ENCODE measurements at places on chromosomes 5 and 9.
A peak's percentile ranks its signal among the peaks of the same experiment; 100 is the strongest.

DNA sequence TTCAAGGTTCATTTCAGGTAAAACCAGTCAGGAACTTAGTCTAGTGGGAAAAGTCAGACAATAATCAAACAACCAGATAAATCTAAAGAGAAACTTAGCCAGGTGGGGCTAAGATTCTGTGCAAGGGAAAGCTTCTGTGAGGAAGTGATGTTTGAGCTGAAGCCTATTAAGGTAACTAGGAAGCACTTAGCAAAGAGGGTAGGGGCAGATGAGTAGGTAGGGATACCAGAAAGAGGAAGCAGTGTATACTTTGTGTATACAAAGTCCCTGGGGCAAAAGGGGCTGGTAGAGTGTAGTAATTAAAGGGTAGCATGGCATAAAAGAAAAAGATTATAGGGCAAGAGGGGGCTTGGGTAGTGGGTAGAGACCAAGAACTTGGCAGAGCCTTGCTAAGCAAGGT, 3.6 kb upstream of the SPATA24 start:
- DNase-seq = no peak

DNA sequence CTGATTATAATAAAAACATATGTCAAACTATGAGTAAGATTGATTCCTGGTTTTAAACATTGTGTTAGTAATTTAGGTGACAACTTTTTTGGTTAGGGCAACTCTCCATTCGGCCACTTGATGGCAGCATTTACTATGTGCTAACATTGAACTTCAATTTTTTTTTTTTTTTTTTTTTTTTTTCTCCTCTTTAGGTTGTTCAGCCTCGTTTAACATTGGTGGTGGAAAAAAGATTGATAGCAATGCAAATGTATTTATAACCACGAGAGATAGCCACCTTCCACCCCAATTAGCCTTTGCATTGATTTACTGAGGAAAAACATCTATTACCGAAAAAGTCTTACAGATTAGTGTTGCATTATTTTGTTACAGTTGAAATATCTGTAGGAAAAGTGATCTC, 159.1 kb downstream of the CSNK1G3 start:
- DNase-seq = peak; percentile 41

DNA sequence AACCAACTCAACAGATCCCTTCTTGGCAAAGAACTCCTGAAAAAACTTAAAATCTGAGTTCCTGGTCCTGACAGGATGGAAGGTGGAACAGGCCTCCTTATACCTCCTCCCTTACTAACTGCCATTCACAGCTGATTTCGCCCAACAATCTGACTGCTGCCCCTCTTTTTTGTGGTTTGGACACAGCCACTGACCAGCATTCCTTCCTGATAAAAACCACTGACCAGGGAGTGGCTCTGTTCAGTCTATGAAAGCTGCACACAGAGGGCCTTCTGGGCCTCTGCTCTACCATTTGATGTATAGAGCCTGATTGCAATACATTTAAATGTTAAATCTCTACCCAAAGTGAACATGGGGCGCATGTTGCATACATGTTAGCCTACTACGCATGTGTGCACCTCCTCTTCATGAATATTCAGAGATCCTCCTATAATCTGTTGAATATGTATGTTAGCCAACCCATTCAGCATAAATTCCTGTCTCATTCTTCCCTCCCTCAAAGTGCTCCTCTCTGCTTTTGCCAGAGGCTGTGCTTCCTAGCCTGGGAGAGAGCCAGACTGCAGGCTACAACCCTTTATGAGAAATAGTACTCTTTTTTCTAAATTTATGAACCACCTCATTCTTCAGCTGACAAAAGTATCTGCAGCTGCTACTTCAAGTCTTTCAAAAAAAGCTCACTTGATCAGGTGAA, 93.7 kb upstream of the MRPS30 start:
- DNase-seq = no peak

DNA sequence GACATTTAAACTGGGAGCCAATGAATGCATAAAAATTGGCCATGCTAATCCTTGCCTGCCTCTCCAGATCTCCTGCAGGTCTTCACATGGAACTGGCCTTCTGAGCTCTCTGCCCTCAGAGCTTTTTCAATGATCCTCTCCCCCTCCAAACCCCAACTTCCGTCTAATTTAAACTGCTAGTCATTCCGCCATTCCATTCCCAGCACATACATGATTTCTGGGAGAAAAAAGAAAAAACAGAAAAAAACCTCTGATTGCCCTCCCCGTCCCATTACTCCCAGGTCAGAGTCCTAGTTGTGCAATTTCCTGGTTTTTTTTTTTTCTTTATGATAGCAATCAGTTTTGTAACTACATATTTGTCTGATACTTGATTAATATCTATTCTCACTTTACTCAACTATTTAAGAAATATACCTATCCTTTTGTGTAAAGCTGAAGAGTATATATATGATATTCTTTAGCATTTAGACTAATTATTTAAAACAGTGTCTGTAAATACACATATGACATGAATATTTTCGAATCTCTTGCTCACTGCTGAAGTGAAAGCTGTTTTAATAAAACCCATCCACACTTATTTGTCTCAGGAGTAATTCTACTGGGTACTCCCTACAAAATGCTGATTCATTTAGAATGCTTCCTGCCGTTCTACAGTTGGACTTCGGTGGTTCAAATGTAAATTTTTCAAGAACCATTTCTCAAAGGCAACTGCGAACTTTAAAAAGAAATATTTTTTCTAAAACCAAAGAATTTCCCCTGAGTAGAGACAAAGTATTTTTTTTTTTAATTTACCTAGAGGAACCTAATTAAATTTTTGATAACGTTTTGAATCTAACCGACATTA, 1.6 kb downstream of the HINT1 start:
- peak; percentile 25 for DNase-seq

- DNase-seq = no peak
Observed at GRCh38 chr9:86062845-86063693, 36.3 kb downstream of the GOLM1 start.

- DNase-seq = peak; percentile 92
Observed at GRCh38 chr5:168268949-168269936, 22.2 kb upstream of the WWC1 start.

- DNase-seq = no peak
Observed at GRCh38 chr5:180121826-180122413, 50.4 kb upstream of the RNF130 start.

GRCh38 chr9:85702726-85703289, 38.9 kb downstream of the AGTPBP1 start:
- DNase-seq = no peak

DNA sequence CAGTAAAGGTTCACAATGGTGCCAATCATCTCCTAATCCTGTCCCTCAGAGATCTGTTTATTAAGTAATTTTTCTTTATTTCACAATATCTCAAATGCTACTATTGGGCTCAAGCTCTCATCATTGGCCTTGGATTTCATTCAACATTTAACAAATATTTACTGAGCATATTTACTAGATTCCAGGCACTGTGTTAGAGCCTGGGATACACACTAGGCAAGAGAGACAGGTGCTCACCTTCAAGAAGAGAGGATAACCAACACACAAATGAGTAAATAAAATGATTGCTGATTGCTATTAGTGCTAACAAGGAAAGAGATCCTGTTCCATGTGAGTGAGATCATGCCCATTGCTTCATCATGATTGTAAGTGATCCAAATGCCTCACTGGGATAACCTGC, 27.4 kb downstream of the PPP2R2B start:
- DNase-seq = no peak

GRCh38 chr5:76926329-76927105, 26.3 kb upstream of the CRHBP start:
- no peak for DNase-seq

GRCh38 chr9:132422574-132422973, 12.6 kb downstream of the CFAP77 start:
- DNase-seq = no peak

GRCh38 chr9:266228-266627, 51.6 kb downstream of the DOCK8 start:
- DNase-seq = no peak

- no peak for DNase-seq
Observed at GRCh38 chr5:66812291-66812690, 216.1 kb downstream of the MAST4 start.

DNA sequence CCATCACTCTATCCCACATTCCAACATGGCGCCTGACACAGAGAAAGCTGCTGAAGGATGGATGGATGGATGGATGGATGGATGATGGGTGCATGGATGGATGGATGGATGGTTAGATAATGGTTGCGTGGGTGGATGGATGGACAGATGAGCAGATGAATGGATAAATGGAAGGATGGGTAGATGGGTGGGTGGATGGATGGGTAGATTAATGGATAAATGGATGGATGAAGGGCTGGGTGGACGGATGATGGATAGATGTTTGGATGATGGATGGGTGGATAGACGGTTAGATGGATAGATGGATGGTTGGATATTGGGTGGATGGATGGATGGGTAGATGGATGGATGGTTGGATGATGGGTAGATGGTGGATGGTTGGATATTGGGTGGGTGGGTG, 4.5 kb downstream of the LCN12 start:
- DNase-seq = no peak

DNA sequence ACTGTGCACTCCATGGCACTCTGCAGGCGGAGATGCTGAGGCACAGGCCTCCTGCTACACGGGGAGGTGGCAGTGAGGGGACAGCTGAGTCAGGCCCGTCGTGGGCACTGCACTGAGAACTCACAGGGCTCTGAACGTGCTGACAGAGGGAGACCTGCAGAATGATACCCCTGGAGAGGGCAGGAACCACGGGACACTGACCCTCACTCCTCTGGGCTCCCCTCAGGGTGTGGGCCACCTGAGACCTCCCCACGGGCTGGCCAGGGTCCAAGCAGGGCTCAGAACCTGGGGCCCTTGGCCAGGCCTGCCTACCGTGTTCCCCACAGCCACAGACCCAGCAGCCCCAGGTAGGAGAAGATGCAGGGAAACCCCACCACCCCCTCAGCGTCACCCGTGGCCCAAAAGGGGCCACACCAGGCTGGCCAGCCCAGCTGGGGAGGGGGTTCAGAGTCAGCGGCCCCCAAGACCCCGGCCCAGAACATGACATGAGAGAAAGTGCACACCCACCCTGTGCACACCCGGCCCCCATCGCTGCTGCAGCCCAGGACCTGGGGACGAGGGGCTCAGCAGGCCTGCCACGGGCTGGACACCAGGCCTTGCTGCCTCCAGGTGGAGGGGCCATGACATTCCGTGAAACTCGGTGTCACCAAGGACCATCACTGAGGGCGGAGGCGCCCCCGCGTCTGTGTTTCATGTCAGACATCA, 30.9 kb downstream of the GLT6D1 start:
- no peak for DNase-seq

DNA sequence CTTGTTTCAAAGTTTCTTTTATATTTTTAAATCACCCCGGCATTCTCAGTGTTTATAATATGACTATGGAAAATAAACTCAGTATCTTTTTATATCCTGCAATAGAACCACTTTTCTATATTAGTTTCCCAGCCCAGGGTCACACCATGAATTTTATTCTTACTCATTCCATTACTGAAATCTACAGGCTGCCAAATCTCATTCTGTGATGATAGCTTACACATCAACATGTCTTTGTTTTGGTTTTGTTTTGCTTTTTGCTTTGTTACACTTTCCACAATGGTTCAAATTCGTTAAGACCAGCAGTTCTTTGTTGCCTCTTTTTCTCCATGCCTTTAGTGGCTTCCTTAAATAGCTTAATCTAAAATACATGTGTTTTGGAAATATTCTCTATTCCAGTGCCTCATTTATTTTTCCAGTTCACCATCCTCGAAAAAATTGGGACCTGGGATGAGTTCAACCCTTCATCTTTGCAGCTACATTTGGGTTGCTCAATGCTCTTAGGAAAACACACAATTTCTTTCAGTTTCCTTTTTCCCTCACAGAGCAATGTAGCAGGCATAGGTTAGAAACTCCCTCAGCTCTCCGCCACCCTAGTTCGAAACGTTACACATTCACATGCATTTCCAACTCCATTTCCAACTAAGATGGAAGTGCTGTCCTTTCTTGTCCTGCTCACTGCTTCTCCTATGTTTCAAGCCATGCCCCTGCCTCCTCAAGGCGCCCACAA, 1146.3 kb downstream of the MAT2B start:
- DNase-seq = no peak

DNA sequence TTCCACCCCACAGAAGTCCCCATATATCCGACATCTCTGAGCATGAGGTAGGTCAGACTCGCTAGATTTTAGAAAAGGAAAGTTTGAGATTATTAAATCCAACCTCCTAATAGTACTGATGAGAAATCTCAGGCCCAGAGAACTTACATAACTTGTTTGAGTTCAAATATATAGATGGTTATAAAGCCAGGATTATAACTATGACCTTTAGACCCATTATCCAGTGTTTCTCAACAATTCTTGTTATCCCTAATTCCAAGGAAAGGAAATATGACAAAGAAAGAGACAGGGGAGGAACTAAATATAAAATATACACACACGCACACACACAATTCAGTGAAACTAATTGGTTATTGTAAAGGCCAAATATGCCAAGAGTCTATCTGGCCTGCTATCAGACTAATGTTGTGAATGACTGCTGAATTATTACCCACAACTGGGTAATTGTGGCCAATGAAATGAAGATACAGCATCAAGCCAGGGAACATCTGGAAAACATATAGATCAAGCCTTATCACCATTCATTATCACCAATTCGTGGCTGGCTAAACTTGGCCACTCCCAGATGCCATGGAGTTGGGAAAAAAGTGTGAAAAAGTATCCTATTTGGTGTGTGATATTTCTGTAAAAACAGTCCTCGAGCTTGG, 248.4 kb downstream of the PRELID2 start:
- DNase-seq = no peak

GRCh38 chr9:546797-547223, 294.7 kb upstream of the DMRT1 start:
- DNase-seq = no peak

DNA sequence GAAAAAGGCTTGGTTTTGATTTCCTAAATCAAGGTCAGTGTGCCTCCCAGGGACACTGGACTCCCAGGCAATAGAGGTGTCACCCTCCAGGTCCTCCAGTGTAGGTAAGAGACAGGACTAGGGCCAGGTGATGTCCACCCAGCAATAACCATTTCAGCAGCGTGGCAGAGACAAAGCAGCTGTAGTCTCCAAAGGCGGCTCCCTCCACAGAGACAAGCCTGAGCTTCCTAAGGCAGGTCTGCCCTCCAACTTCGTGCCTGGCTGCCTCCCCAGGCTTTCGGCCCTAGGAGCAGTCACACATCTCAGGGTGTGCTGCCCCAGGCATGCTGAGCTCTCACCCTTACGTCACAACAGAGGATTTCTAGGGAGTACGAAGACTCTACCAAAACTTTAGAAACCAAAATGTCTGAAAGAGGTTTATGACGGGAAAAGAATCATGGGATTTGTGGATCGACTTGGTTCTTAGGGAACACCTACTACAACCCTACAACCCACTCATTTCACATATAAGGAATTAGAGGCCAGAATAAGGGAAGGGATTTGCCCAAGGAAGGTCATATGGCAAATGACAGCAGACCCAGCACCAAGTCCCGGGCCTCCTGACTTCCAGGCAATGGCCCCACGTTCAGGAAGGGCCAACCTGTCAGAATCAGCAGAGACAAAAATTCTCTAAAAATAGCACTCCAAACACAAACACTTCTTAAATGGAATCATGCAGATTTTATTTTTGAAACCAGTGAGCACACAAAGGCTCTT, 105.5 kb downstream of the KLHL3 start:
- DNase-seq = no peak

- no peak for DNase-seq
Observed at GRCh38 chr5:124957063-124957462, 210.6 kb upstream of the ZNF608 start.
